Activated naive CD4-positive, alpha-beta T cell treated with anti-CD3 and anti-CD28 coated beads, Interleukin-2, amount 50 U/mL, for 72 hours (primary cell): ENCODE measurements at places on chromosomes 4 and X. TPM values are rescaled to one million over a fixed set of nuclear protein-coding genes. Genes with fewer than 3 reads are reported as not detected.

- no peak for DNase-seq
Measured at GRCh38 chr4:109682875-109683274, 20.4 kb downstream of the CASP6 start.

GRCh38 chr4:87749883-87750282 is 49.5 kb upstream of the IBSP start:
- DNase-seq: no peak

Gene MAGEA11
- total RNA-seq: not detected

GRCh38 chrX:11406109-11406765 is 113.0 kb downstream of the AMELX start:
- no peak for DNase-seq

Gene USP26
- not detected for total RNA-seq

Gene FAM200B
- 10.6 TPM for total RNA-seq

DNA sequence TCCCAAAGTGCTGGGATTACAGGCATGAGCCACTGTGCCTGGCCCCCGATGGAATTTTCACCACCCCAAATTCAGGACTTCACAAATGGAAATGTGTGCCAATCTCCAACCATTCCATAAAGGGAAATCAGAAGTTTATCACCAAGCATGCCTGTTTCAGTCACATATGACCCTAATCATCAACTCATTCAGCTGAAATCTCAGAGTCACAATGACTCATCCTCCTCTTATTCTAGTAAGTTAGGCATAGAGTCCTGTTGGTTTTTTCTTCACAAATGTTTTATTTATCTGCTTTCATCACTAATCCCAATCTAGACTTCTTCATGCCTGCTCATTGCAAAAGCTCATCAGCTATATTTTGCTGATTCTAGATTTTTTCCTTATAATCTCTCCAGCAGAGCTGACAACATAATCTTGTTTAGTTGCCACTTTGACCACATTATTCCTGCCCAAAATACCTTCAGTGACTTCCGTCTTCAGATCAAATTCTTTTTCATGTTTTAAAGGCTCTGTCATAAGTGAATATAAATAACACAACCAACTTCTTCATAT is 83.3 kb downstream of the SLC7A11 start:
- DNase-seq: no peak
